ENCODE measurements at places on chromosomes 7 and 10.
A peak's percentile ranks its signal among the peaks of the same experiment; 100 is the strongest.

GRCh38 chr10:99730026-99730425, 1.9 kb downstream of the COX15 start:
- DNase-seq, result no peak

DNA sequence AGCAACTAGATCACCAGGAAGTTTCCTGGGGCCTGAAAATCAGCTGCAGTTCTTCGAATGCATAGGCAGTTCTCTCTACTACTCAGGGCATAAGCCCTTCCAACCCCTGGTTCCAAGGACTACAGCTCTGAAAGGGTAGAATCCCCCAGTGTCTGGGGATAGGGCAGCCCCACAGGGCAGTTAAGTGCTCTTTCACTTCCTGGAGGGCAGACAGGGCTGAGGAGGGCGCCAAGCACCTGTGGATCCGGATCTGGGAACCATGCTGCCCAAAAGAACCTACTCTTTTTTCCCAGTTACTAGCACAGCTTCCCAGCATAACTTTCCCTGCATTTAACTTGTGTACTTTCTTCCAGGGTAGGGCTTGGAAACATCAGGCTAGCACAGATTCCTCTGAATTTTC, 41.1 kb downstream of the CXCL12 start:
- DNase-seq, result no peak

GRCh38 chr7:42624471-42624870, 287.4 kb downstream of the C7orf25 start:
- no peak for DNase-seq

DNA sequence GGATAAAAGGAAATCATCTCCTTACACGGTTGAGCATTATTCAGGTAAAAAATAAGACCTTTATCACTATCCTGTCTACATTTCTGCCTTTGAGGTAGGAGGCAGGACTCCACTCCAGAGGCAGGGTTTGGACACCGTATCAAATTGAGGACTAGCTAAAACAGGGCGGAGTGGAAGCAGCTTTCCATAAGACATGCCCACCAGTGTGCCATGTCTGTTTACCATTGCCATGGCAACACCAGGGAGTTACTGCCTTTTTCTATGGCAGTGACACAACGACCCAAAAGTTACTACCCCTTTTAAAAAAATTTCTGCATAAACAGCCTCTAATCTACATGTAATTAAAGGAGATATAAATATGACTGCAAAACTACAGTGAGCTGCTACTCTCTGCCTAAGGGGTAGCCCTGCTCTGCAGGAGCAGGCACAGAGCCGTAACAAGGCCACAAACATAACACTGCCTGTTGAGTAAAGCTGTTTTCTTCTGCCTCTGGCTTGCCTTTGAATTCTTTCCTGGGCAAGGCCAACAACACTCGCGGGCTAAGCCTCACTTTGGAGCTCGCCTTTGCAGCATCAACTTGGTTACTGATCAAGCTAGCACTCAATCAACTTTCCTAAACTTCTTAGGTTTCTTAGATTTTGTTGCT, 26.5 kb downstream of the DGKB start:
- no peak for DNase-seq

DNA sequence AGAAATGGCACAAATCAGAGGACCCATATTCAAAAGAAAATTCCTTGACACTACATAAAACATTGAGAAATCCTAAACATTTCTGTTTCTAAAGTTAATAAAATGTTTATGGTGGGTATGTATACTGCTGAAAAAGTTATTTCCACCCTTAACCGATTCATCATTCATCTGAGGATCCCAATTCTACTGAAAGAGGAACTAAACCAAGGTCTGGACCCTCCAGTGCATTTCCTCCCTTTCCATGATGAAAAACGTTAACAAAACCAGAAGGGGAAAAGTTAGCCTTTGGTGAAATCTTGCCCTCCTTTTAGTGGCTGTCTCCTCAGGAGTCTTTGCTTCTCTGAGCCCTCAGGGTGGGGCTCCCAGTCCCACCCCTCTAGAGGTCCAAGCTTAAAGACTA, 144.5 kb upstream of the ASAH2 start:
- no peak for DNase-seq

DNA sequence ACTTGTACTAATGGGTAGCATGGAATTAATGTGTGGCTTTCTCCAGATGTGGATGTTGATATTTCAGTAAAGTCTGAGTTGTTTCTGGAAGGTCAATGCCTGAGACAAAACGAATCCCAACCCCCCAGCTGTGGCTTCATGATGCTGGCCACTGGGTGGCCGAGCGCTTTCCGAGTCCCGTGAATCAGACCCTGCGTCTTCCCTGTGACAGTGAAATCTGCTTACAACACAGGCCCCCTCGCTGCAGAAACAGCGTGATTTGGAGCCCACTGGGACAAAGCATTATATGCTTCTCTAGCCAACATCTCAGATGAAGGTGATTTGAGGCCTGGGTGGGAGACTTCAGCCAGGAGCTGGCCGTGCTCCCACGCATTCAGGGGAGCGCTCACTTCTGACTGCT, 124.7 kb downstream of the WDR37 start:
- peak; percentile 27 for DNase-seq

- no peak for DNase-seq
These were observed 57.6 kb downstream of the CNNM2 start for GRCh38 chr10:102975483-102976379.

GRCh38 chr7:103075337-103075918, 488 bp downstream of the ARMC10 start:
- peak; percentile 91 for DNase-seq

DNA sequence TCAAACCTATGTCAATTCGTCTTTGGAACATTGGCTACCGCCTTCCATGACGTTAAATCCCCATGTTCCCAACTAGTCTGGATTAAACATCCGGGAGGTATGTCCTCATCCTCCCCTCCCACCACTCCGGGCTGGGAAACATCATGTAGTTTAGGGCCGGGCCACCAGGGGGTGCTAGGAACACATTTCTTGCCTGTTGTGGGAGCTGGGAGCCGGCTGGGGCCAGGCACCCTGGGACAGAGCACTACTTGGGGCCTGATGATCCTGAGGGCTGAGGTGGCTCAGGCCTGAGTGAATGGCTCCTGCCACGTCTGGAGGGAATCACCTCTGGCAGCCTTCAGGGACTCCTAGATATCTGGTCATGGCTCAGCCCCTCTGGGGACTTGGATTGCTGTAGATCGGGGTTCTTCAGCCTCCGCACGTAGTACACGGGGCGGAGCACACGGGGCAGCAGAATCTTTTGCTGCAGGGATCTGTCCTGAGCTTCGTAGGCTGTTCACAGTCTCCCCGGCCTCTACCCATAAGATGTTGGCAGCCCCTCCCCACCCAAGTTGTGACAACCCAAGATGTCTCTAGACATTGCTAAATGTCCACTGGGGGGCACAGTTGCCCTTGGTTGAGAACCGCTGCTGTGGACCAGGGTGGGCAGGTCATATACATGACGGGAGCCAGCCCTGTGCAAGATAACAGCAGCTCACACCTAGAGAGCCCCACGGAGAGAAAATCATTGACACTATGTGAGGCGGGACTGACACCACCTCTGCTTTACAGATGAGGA, 141.2 kb upstream of the ZNF716 start:
- no peak for DNase-seq

DNA sequence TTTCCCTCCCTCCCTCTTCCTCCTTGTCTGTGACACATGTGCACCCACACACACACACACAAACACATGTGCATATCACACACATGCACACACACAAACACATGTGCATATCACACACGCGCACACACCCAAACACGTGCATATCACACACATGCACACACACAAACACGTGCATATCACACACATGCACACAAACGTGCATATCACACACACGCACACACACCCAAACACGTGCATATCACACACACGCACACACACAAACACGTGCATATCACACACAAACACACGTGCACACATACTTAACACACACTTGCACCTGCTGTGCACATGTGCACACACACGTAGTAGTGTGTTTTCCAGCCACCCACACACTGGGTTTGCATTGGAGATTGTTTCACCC, 29.4 kb upstream of the KNDC1 start:
- peak; percentile 33 for DNase-seq

GRCh38 chr10:21130108-21130507, 233.0 kb upstream of the NEBL start:
- no peak for DNase-seq

GRCh38 chr10:131777921-131778320, 122.9 kb upstream of the PPP2R2D start:
- peak; percentile 3 for DNase-seq

- DNase-seq, result peak; percentile 67
These were observed 86.5 kb downstream of the ARID5B start for GRCh38 chr10:61987951-61988379.

- DNase-seq, result no peak
These were observed 93.1 kb downstream of the ARID5B start for GRCh38 chr10:61994405-61995219.

- DNase-seq, result no peak
These were observed 5.4 kb downstream of the PPIA start for GRCh38 chr7:44801890-44802289.

- peak; percentile 69 for DNase-seq
These were observed 37.2 kb downstream of the ERLIN1 start for GRCh38 chr10:100148353-100149211.

GRCh38 chr10:62183442-62183841, 85.2 kb downstream of the RTKN2 start:
- no peak for DNase-seq
